ENCODE measurements at places on chromosomes 12 and 14.

DNA sequence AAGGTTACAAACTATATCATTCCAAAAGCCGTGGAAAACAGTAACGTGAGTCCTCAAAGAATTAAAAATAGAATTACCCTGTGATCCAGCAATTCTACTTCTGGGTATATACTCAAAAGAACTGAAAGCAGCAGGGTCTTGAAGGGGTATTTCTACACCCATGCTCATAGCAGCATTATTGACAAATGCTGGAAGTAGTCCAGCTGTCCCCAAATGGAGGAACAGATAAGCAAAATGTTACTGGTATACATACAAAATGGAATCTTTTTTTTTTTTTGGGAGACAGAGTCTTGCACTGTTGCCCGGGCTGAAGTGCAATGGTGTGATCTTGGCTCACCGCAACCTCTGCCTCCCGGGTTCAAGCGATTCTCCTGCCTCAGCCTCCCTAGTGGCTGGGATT is 32.9 kb downstream of the ADIPOR2 start:
- DNase-seq, result no peak

GRCh38 chr14:90517076-90517841 is 120.4 kb downstream of the CALM1 start:
- DNase-seq, result no peak

DNA sequence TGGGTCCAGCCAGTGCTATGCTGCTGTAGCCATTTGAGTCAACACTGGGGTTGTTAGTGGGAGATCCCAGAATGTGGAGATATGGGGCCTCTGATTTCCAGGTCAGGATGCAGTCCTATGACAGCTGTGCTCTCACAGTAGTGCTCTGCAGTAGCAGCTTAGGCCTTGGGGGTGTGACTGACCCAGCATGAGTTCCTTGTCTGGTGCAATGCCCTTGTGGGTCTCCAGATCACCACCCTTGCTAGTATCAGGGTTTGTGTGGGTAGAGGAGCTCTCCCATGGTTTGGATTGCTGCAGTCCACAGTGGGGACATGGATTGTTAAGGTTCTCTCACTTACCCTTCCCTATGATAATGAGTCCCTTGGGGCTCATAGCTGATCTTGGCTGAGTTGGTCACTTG is 113.7 kb downstream of the RAD51B start:
- DNase-seq, result no peak

GRCh38 chr12:86774841-86775388 is 518.7 kb upstream of the MGAT4C start:
- DNase-seq, result no peak

DNA sequence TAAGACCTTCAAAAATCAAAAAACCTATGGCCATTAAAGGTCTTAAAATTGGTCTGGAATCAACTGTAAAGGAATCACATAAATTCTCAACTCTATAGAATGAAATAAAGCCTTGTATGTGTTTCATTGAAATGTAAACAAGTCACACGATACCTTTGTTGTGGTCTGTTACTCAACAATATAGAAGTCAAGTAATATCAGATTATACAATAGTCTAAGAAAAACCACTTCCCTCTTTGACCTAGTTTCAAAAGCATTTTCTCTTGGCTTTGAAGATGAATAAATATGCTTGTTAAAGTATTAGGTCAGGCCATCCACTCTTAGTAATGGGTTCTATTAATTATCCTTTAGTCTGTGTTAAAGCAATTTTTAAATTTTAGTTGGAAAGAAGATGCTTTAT is 79.8 kb upstream of the DIO2 start:
- DNase-seq, result no peak

- DNase-seq, result no peak
Observed at GRCh38 chr12:92550254-92550653, 152.5 kb upstream of the PLEKHG7 start.

- no peak for DNase-seq
Observed at GRCh38 chr14:34642595-34642994, 12.6 kb upstream of the SNX6 start.

DNA sequence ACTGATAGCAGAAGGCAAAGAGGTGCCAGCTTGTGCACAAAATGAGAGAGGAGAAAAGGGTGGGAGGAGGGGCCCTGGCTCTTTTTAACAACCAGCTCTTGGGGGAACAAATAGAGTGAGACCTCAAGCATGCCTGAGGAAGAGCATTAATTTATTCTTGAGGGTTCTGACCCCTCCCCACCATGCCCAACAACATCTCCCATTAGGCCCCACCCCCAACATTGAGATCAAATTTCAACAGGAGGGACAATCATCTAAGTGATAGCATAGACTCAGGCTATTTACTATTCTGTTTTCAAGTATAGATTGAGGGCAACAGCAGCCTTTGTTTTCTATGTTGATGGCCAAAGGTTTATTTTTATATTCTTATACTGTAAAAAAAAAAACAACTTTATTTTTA is 59.7 kb downstream of the FUT8 start:
- DNase-seq, result no peak

GRCh38 chr12:92717202-92717601 is 14.4 kb downstream of the PLEKHG7 start:
- no peak for DNase-seq

DNA sequence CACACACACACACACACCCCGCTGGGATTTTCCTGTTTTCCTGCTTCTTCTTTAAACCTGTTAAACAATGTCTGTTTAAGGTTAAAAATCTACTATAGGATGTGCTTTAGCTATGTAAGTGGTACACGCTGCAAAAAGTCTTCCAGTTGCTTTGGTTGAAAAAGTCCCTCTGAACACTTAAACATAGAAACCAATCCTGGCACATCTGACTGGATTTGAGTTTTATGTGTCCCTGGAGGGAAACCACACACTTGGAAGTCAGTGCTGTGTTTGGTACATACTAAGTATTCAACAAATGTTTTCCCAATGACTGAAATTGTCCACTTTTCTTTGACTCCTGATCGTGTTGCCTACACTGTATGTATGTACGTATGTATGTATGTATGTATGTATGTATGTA is 22.0 kb downstream of the CFL2 start:
- no peak for DNase-seq

- no peak for DNase-seq
Observed at GRCh38 chr12:30169839-30170591, 386.3 kb upstream of the TMTC1 start.

GRCh38 chr12:98295681-98296080 is 219.7 kb upstream of the TMPO start:
- DNase-seq, result no peak

DNA sequence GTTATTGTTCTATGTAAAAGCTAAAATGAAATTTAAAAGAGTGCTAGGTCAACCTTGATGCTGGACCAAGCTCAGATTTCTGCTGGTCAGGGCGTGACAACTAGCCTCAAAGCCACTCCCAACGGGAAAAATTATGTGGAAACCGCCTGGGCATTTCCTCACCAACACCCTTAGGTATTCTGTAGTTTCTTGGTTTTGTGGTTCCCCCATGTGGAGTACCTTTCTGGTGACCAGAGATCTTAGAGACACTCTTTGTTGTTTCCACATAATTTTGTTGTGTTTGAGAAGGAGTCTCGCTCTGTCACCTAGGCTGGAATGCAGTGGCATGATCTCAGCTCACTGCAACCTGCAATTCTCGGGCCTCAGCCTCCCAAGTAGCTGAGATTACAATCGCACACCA is 119.9 kb downstream of the DENND5B start:
- no peak for DNase-seq
